ENCODE measurements at places on chromosomes 13 and 19. TPM values are rescaled to one million over a fixed set of nuclear protein-coding genes. Genes with fewer than 3 reads are reported as not detected.

GRCh38 chr19:55225415-55225958, 3.1 kb downstream of the TMEM86B start:
- DNase-seq: no peak

DNA sequence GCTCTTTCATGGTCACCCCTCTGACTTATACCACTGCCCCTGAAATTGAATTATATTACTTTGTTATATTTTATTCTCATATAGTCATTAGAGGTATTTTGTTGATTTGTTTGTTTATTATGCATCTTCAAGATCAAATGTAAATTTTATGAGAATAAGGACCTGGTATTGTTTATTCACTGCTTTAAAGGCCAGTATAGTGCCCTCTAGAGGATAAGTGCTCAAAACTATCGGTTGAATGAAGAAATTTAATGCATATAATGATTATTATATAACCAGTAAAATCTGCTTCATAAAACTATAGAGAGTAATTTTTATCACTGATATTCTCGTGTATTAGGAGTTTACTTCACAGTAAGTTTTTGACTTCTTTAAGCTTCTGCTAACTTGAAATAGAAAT, 1401.9 kb downstream of the SLITRK1 start:
- no peak for DNase-seq

- no peak for DNase-seq
These were observed 3.9 kb downstream of the NFIC start for GRCh38 chr19:3370214-3370720.

GRCh38 chr19:57473646-57474045, 3.7 kb downstream of the ZNF772 start:
- DNase-seq: no peak

DNA sequence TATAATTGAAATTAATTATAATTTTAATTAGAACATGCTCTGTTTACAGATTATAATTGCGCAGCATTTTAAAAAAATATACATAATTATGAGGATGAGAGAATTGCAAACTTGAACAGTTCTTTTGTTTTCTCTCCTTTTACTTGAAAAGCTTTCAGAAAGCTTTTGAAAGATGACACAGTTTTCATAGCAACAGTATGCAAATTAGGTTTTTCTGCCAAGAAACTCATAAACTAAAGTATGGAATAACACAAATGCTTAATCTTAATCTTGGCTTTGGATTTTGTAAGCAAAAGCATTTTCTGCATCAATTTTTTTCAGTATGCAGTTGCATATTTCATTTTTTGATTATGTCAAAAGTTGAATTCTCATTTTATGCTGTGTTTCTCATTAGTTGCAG, 32.8 kb upstream of the AKAP11 start:
- DNase-seq: no peak

DNA sequence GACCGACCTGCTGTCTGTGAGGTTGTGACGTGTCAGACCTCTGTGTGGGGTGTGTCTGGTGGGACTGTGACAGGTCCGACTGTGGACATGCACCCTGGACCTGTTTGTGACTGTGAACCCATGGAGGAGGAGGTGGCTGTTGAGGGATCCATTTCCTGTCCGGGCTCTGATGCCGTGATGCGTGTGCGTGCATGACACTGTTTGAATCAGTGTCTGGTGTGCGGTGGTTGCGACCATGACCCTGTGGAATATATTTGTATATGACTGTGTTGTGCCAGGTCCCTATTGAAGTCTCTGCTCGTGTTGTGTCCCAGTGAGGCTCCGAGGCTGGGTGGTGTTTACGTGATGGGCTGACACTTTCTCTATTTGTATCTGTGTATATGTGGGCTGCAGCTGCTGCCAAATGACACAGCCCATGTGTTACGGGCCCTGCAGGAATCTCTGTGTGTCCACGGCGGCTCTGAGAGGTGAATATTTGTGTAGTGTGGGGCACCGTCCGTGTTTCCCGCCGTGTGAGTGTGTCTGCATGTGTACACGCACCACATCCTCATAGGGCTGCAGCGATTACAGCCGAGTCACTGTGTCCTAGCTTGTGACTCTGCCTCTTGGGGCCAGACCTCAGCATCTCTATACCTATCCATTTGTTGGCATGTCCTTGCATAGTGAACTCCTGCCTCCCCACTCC, 18.3 kb downstream of the CCDC97 start:
- no peak for DNase-seq

Gene NKG7
- total RNA-seq: 2.6 TPM

Gene KASH5
- total RNA-seq: 0.74 TPM

Gene ZNF254
- total RNA-seq: 25.2 TPM

Gene TTC9B
- not detected for total RNA-seq

Gene ADAMTS10
- 0.39 TPM for total RNA-seq
